Foreskin melanocyte (primary cell): ENCODE measurements at places on chromosomes 12 and 14.

- DNase-seq, result no peak
These were observed 769.4 kb downstream of the MED13L start for GRCh38 chr12:115507951-115508722.

DNA sequence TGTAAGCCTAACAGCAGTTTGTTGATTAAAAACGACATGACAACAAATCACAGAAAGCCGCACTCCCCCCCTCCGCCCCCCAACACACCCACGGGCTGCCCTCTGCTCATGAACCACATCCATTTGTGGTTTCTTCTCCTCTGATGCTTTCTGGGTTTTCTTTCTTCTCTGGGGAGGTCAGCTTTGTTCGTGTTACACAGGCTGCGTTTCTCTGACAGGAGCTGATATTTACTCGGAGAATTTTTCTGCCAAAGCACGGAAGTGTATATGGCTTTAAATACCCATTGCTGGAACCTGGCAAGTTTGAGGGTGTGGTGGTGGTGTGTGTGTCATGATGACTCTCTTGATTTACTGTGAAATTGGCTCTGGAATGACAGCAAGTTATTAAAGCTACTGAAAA, 883.7 kb upstream of the TMEM132C start:
- no peak for DNase-seq

DNA sequence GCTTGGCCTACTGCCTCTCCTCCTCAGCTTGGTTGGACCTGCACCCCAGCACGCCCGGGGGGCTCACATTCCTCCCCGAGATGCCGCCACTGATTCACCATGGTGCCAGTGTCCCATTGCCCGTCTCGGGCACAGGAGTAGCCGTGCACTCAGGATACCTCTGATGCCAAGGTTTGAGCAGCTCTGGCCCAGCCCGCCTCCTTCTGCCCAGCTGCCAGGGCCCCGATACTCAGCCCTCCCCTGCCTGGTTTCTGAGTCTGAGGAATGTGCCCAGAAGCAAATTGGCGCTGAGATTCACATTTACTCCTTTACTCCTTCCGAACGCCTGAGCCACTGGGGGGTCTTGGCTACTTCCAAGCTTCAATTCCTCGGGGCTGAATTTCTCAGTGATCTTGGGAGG, 63.5 kb downstream of the NINJ2 start:
- DNase-seq, result no peak

DNA sequence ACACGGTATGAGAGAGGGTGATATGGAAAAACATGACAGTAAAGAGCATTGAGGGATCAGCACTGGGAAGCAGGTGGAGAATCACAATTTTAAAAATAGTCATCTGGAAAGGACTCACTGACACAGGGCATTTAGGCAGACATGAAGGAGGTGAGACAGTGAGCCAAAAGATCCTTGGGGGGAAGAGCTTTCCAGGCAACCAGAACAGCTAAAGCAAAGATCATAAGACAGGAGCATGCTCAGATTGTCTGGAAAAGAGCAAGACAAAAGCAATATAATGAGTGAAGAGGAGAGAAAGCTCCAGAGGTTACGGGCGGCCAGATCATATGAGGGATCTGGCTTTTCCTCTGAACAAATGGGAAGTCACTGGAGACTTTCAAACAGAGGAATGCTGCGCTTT, 63.9 kb downstream of the DENND5B start:
- DNase-seq, result peak; percentile 79

DNA sequence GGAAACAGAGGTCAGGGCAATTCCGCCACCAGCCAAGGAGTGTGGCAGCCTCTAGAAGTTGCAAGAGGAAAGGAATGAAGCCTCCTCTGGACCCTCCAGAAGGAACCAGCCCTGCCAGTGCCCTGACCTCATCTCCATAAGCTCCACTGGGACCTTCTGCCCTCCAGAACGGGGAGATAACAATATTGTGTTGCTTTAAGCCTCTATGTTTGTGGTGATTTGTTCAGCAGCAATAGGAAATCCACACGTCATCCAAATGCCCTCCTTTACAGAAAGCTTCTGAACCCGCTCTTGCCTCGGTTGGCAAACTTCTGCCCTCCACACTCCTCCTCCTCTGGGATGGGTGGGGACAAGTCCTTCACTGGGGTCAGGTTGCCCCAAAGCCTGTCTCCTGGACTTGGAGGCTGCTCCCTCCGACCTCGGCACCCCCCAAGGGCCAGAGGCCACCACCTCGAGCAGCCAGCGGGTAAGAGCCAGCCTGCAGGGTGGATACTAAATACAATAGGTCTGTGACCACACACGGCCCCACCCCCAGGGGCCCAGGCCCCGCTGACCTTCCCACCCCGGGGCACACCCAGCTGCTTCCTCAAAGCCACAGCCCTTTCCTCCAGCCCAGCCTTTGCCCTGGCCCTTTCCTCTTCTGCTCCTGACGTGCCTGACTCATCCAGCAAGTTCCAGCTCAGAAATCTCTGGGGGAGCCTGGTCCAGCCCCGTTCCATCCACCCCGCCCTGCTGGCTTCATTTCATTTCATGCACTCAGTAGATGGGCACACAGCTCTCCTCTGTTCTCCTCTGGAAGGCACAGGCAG, 58.7 kb upstream of the NCOR2 start:
- DNase-seq, result no peak

- no peak for DNase-seq
These were observed 261.2 kb downstream of the DPF3 start for GRCh38 chr14:72632727-72633126.

GRCh38 chr14:67487937-67488893, at the start of gene TMEM229B:
Gene TMEM229B, minus strand, starts transcription at chr14:67488721. Its CDS starts 14,798 bp downstream, at chr14:67473923.
- peak; percentile 34 for DNase-seq

DNA sequence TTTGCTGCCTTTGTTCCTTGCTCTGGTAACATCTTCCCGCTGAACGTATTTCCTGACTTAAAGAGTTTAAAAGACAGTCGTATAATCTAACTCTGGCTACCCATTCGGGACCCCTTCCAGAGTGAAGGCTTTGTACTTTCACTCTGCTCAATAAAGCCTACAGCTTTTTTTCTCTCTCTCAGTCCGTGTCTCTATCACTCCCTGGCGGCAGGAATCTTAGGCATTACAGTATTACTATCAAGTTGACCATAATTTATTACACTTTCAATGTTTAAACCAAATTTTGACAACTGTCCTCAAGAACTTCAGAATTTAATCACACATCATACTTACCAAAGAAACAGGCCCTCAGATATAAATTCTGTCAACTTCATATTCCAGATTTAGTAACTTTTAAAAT, 967.9 kb downstream of the FSCB start:
- peak; percentile 24 for DNase-seq

DNA sequence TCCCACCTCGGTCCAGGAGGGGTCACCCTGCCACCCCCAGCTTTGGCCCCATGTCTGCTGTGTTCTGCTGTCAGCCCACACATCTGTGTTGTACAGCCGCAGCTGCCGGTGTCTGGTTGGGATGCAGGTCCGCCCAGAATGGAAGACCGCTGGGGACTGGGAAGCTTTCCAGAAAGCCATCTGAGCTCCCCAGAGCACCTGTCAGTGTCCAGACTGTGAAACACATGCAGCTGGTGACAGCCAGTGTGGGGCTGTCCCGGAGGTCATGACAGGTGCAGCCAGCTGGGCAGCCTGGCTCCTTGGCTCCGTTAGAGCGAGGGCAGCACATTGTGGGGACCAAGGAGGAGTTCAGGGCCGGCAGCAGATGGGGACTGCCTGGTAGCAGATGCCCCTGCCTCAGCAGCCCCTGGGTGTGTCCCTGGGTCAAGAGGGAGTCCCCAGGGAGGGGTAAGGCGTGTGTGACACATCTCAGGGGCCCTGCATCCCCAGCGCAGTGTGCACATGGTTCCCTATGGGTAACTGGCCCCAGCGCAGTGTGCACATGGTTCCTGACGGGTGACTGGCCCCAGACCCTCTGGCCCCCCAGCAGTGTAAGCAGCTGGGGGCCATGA, 16.4 kb downstream of the CEP170B start:
- no peak for DNase-seq

DNA sequence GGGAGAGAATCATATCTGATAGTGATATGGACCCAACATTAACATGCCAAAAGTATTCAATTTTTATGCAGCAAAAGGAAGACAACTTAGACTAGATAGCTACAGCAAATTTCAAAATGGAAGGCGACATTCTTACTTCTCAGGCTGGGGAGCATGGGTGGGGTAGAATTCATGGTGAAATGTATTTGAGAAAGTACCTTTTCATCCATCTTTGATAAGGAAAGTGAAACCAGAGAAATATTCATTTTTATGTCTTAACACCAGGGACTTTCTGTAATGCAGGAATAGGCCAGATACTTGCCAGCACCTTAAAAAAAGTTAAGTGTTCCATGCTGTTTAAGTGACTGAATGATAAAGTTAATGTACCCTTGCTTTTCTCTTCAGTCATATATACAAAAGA, 13.4 kb downstream of the BTG1 start:
- DNase-seq, result no peak

DNA sequence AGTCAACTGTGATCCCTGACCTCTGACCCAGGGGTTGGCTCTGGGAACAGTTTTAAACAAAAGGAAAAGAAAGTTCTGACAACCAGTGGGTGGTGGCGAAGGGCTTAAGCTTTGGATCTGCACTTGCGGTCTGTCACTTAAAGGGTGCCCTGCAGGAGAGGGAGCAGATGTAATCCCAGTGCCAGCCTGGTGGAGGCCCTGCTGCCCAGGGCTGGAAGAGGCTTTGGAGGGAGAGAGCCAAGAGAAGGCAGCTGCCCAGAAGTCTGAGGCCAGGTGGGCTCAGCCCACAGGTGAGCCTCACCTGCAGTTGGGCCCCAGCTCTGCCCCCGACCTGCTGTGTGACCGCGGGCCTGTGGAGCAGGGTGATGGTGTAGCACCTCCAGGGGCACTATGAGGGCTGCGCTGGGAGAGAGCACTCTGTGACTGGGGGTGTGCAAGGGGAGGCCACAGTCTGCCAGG, 19.1 kb downstream of the SH2B3 start:
- no peak for DNase-seq

DNA sequence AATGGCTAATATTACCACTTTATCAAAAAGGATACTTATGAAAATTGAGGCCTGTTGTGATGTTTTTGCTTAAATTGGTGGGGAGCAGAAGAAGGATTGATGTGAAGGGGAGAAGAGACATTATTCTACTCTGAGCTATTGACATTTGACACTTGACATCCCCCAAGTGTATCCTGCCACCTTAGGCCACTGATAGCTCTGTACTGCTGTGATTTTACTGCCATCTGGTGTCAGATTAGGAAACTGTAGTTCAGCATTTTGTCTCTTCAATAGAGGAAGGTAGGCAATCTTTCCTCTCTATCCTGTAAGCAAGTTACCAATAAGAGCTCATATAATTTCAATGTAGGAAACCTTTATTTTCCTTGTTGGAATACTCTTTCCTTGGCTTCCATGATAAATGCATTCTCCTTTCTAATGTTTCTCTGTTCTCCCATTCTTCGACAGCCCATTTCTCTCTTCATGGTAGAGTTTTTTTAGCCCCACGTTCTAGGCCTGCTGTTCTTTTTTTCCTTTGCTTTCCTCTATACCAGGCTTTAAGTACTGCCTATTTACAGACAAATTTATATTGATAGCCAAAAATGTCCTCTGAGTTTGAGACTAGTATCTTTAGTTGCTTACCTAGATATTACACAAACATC, 46.3 kb downstream of the PPHLN1 start:
- DNase-seq, result peak; percentile 38

DNA sequence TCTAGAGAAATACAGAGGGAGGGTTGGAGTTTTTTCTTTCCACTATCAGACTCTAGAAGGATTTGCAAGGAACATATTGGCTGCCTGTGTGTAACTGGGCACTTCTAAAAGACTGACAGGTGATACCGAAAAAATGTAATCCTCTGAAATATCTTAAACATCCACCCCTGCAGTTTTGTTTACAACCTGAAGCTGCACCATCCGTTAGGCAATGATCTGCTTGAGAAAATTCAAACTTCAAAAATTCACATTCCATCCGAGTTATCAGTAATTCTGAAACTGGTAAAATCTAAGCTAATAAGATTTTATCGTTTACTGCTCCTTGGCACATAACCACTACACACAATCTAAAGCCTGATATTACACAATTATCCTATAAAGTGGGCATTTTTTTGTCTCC, 528.6 kb downstream of the FUT8 start:
- DNase-seq, result no peak

- DNase-seq, result no peak
These were observed 57.1 kb downstream of the CCDC60 start for GRCh38 chr12:119391673-119392072.

DNA sequence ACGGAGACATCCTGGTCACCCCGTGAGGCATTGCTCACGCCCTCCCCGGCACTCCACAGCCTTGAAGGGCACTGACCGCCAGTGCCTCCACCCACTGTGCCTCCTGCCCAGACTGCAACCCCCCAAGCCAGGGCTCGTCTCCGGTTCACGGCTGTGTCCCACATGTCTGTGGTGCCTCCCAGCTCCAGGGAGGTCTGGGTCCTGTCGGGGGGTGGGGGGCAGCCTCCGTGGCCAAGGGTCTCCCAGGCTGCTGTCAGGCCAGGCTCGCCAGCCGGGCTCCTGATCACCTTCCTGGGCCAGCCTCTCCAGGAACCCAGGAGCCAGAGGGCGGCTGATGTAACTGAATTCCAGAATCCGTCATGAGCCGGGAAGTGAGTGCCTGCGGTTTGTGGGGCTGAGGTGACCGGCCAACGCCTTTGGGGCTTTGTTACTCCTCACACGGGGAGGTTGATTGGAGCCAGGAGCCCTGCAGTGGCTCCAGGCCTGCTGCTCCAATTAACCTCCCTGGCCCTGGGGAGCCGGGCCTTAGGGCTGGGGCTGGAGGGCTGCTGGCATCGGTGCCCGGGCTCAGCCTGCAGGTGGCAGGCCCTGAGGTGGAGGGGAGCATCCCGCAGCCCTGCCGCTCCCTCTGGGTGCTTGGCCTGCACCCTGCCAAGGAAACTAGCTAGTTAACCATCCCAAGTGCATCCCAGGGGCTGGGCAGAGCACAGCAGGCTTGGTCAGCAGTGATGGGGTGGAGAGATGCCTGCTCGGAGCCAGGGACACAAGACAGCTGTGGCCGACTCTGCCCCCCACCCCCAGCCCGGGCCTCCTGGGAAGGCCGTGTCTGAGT, 36.4 kb upstream of the FBRSL1 start:
- DNase-seq, result no peak

DNA sequence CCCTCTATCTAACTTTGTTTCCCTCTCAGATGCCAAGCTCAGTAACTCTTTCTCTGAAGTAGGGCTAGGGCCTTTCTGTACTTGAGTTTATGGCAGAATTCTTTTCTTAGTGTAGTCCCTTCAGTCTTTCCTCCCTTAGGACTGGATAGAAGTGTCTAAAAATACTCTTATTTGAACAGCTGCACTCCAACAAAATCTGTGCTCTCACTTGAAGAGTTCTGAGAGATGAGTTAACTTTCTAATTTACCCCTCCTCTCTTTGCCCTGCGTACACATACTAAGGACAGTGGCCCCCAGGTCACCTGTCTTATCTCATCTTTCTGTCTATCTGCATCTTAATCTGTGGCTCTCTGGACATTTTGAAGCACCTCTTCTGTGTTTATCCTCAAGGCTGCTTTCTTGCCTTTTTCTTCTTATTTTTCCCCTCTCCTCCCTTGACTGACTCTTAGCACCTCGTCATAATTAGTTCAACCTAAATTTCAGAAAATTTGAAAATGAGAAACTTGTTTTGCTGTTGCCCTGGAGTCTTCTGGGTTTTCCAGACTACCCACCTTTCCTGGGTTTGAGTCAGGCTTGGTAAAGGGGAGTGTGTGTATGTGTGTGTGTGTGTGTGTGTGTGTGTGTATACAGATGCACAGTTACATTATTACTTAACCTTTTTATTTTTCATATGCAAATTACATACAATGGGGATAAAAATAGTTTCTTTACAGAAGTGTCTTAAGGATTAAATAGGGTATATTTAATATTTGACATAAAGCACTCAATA, 23.9 kb downstream of the NCKAP1L start:
- DNase-seq, result no peak
